GF-D8 (cell line): ENCODE measurements at places on chromosomes 16 and 17.

DNA sequence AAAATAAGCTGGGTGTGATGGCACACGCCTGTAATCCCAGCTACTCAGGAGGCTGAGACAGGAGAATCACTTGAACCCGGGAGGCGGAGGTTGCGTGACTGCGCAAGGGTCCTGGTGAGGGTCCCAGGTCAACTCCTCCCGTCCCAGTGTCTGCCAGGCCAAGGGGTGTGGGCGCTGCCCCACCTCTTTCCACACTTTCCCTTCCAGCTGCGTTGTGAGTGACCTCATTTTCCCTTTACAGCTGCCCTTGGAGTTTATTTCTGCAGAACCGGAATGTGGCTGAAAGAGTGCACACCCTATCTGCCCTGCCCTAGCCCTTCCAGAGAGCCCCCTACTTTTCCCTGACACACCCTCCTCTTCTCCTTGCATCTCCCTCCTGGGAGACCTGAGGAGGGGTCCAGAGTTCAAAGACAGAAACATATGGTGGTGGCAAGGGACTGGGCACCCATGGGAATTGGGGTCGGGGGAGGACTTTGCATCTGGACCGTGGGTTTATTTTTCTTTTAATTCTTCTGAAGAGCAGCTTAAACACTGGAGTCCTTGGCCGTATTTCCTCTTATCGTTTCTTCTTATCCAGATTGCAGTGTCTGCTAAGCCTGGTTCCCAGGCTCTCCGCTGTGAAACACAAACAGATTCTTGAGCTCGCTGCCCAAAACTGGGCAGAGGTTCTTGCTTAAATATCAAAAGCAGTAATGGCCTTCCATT lies 20.9 kb downstream of the MRC2 start:
- DNase-seq = no peak

- DNase-seq = no peak
Observed at GRCh38 chr17:72870367-72870985, 222.0 kb downstream of the SLC39A11 start.

DNA sequence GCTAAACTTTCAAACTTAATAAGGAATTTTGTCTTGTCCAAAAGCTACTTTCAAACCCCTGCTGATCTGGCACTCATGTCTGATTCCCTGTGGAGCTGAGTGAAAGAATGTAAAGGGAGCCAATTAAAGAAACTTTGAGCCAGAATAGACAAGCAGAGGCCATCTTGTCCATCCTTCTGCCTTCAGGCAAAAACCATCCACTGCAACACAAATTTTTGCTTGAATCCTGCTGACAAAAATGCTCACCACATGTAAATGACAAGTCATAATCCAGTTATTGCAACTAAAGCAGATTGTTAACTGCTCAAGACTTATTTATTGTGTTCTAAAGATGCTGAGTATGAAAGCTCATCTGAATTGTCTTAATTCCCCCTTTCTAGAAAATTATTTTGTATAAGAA lies 124.0 kb upstream of the HLF start:
- DNase-seq = no peak

- no peak for DNase-seq
Observed at GRCh38 chr17:67068999-67069398, 24.6 kb downstream of the CACNG1 start.
